ENCODE measurements at places on chromosomes 11 and 22.

- DNase-seq: no peak
These were observed 222.9 kb upstream of the ARHGAP20 start for GRCh38 chr11:110935018-110935640.

DNA sequence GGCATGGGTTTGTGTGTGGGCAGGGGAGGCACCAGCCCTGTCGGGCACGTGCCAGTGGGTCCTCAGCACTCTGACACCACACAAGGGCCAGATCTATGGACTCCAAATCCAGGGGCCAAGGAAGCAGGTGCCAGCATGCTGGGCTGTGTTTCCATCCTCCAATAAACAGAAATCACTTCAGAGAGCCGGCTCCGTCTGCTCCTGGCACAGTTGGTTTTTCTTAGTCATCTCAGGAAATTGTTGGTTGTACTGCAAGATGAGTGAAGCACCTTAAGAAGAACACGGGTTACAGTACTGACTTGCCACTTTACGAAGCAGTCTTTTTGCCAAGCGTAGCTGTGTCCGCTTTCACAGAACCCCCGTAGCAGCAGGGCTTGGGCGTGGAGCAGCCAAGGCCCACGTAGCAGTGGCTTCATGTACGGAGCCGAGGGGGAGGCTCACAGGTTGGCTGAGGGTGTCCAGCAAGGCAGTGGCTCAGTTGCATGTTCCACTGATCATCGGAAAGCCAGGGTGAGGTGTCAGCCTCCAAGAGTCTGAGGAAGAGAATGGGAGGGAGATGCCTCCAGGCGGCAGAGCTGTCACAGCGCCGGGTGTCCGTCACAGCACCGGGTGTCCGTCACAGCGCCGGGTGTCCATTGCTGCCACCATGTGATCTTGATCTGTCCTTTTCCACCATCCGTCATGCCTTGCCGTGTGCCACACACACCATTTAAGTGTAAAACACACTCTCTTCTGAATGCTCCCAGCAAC lies 314.9 kb downstream of the CTTN start:
- DNase-seq: no peak

GRCh38 chr22:29331213-29331612 lies 15.7 kb upstream of the RASL10A start:
- no peak for DNase-seq

DNA sequence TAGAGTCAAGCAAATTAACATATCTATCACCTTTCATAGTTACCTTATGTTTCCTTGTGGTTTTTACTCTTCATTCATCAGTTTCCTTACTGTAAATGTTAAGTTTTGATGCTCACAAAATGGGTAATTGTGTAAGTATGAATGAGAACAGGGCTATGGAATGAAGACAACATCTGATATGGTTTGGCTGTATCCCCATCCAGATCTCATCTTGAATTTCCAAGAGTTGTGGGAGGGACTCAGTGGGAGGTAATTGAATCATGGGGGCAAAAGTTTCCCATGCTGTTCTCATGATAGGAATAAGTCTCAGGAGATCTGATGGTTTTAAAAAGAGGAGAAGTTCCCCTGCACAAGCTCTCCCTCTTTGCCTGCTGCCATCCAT lies 107.6 kb downstream of the CCDC34 start:
- DNase-seq: no peak

DNA sequence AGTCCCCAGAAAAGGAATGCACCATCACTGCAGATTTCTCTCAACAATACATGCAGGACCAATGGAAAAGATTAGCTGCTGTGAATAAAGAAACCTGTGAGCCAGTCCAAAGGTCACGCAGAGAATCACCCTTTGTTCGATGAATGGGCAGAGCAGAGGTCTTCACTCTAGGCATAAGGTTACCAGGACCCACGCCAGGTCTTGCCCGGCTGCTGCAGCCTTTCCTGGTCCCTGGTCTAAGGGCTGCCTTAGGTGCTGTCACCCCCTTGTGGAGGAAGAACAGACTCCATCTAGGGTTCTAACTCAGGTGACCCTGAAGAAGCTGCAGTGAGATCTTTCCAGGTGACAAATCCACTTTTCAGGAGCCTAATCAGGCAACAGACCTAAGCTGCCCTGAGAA lies 29.0 kb upstream of the NAP1L4 start:
- DNase-seq: no peak

GRCh38 chr22:22935546-22936157 lies 48.0 kb downstream of the IGLL5 start:
- peak; percentile 38 for DNase-seq

Measured in lower lobe of right lung (tissue), 2 donors.